ENCODE measurements at places on chromosomes 13 and 19.

GRCh38 chr13:71156550-71156949 lies 710.5 kb downstream of the DACH1 start:
- H3K36me3 ChIP-seq, result no peaks in the 10 kb centered on the region
- no peaks in the 10 kb centered on the region for H3K27me3 ChIP-seq
- no peak overlapping the region for H3K27ac ChIP-seq
- no peaks in the 10 kb centered on the region for H3K4me1 ChIP-seq

DNA sequence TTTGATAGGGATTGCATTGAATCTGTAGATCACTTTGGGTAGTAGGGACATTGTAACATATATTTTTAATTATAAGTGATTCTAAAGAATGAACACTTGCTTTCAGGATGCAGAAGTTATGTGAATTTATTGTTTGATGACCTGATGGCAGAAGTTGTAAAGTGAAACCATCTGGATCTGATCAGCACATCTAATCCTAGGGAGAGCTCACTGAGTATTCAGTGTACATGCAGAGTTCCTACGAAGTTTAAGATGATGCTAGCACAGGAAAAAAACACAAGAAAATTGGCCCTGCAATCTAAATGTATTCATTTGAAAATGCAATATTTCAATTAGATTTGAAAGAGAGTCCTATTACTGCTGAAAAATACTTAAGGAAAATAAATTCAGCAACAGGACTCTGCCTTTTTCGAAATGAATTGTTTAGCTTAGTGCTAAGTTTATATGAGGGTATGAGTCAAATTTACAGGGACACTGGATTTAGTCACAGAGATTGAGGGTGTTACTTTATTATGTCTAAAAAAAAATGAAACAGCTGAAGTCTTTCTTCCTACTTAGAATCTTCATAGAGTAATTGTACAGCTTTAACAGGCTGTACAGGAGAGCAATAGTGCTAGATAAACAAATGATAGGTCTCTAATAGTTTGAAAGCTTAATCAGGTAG lies 385.7 kb downstream of the DCT start:
- H3K4me3 ChIP-seq, result no peak overlapping the region
- no peaks in the 10 kb centered on the region for H3K36me3 ChIP-seq
- no peak overlapping the region for H3K27ac ChIP-seq
- H3K4me1 ChIP-seq, result no peaks in the 10 kb centered on the region
- no peaks in the 10 kb centered on the region for H3K27me3 ChIP-seq
- DNase-seq, result no peak

- no peak overlapping the region for H3K27ac ChIP-seq
- DNase-seq, result no peak
- no peaks in the 10 kb centered on the region for H3K4me1 ChIP-seq
- H3K4me3 ChIP-seq, result no peak overlapping the region
- no peaks in the 10 kb centered on the region for H3K36me3 ChIP-seq
These were observed 39.9 kb downstream of the ITGBL1 start for GRCh38 chr13:101492251-101492910.

- no peaks in the 10 kb centered on the region for H3K36me3 ChIP-seq
- H3K4me3 ChIP-seq, result no peak overlapping the region
- no peak overlapping the region for H3K27ac ChIP-seq
- H3K27me3 ChIP-seq, result no peaks in the 10 kb centered on the region
- DNase-seq, result peak; percentile 4
These were observed 21.1 kb downstream of the FAM187B start for GRCh38 chr19:35207391-35207871.

DNA sequence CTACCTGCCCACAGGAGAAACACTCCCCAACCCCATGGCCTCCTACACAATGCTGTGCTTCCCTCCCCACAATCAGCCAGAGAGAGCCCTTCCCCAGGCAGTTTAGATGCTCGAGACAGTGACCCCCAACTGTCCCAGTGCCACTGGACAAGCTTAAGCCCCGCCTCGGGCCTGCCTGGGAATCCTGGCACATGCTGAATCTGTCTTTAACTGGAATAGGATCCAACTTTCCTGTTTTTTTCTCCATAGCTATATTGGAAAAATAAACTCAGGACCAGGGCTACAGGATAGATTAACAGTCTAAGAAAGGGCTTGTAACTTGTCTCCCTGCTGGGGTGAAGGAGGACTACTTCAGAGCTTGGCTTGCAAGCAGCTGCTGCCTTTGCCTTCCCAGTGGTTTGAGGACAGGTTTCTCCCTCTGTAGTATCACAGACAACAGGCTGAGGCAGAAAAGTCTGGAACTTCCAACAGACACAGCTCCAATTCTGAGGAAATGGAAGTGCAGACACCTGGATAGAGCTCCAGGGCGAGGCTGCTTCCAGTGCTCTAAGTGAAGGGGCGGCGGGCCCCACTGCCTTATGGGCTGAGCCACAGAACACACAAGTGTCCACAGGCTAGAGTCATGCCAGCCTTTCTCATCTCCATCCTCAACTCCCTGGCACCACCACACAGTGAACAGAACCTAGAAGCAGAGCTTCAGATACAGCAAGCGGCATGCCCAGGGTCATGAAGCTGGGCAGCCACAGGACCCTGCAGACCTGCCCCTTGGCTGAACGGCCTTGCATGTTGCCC lies 228.3 kb downstream of the TUBA3C start:
- no peak overlapping the region for H3K27ac ChIP-seq
- no peak overlapping the region for H3K4me3 ChIP-seq
- H3K4me1 ChIP-seq, result no peaks in the 10 kb centered on the region
- H3K27me3 ChIP-seq, result no peaks in the 10 kb centered on the region
- no peak for DNase-seq
